Left lung (tissue), 14 donors: ENCODE measurements at places on chromosomes 3 and 15. TPM values are rescaled to one million over a fixed set of nuclear protein-coding genes. Genes with fewer than 3 reads are reported as not detected.

Gene SPINT1
- 61.5 TPM for polyA plus RNA-seq

DNA sequence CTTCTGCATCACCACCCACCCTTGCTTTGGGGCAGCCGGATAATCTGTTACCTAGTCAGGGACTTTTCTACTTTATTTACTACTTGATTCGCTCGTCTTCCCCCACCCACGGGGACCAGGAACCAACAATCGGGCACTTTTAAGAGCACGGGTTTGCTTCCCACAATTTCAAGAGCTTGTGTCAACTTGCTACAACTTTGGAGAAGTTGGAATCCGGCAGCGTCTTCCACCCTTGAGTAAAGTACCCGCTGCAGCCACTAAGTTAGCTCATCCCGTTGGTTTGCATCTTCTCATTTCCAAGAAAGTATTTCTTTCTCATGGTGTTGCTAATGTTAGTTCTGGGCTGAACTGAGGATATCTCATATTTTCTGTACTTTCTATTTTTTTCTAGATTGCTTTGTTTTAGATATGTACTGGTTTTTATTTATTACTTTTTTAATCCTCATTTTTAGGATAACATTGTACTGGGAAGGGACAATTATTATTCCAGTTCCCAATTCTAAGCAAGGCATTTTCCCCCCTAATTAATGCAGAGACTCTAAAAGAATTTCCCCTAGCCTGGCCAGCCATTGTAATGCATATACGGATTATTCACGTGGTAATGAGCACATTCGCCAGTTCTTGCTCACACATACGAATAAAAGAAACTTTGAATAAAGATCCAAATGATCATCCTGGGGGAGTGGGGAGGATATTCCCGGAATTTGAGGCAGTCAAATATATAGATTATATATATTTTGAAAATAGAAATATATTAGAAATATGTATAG is 4.0 kb downstream of the SOX2 start:
- no peak for DNase-seq

GRCh38 chr3:184546252-184546651 is 15.3 kb upstream of the EPHB3 start:
- no peak for DNase-seq

DNA sequence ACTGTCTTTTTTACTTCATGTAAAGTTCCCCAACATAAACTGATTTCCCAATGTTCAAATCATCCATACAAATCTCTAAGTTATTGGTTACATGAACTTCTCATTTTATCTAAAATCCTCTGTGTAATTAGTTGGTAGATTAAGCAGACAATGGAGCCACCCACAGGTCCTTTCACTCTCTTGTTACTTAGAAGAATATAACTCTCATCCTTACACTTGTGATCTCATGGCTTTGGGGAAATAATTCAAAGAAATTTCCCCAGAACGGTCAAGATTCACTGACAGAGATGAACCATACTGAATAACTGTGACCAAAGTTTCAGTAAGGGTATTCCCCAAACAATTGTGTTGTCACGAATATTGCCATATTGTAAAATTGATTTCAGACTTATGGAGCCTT is 1102.6 kb upstream of the EPHA6 start:
- no peak for DNase-seq

Gene MFAP1
- polyA plus RNA-seq = 57.3 TPM

GRCh38 chr15:70415398-70415797 is 317.7 kb upstream of the TLE3 start:
- DNase-seq = no peak
